Activated CD4-positive, CD25-positive, alpha-beta regulatory T cell treated with anti-CD3 and anti-CD28 coated beads, Interleukin-2, amount 50 U/mL, for 16 hours (primary cell): ENCODE measurements at places on chromosomes 13 and 19.

GRCh38 chr19:42108527-42109389, 23.5 kb downstream of the POU2F2 start:
- peak; percentile 76 for DNase-seq

GRCh38 chr13:35698911-35699576, 222.6 kb upstream of the MAB21L1 start:
- no peak for DNase-seq

DNA sequence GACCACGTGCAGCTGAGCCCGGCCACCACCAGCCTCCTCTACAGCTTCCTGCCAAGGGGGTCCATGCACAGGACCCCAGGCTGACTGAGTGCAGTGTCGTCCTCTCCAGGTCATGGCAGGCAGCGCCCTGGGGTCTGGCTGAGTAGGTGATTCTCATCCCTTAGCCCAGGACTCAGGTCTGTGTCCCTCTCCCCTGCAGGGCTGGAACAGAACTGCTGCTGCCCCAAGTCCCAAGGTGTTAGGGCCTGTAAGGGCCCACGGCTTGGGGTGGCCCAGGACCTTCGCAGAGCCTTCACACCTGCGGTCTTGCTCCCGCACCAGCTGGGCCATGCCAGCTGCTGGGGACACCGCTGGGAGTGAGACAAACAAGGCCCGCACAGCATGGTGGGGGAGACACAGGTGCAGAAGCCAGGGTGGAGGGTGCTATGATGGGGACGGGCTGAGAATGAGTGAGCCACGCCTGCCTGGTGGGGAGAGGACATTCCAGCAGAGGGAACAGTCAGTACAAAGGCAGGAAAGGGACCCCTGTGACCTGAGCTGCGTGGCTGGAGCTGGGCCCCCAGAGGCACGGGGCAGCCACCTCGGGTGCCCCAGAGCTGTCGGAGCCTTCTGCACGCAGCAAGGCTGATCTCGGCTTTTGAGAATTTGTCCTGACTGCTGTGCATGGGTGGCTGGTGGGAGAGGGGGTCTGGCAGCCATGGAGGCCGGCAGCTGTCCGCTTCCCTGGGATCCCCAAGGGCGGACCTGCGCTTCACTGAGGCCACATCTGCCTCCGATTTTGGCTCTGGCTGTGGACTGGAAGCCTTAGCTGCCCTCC, 11.9 kb downstream of the PLEKHF1 start:
- DNase-seq = no peak

GRCh38 chr19:2171349-2172145, 7.8 kb downstream of the DOT1L start:
- peak; percentile 65 for DNase-seq

- no peak for DNase-seq
Measured at GRCh38 chr13:77893066-77893465, 25.6 kb downstream of the EDNRB start.

DNA sequence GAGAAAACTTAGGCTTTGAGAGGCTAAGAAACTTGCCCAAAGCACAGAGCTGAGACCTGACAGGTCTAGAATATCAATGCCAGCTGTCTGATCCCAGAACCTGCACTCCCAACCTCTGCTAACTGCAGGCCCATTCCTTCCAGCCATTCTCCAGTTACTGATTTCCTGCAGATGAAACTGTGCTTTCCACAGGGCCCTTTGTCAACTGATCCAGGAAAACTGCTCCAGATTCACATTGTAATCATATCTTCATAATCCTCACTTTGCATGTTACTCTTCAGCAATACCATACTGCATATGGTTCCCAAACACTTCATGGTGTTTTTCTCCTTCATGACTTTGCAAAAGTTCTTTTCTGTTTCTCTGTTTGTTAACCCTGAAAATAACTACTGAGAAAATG, 100.6 kb downstream of the RAP2A start:
- DNase-seq = no peak

DNA sequence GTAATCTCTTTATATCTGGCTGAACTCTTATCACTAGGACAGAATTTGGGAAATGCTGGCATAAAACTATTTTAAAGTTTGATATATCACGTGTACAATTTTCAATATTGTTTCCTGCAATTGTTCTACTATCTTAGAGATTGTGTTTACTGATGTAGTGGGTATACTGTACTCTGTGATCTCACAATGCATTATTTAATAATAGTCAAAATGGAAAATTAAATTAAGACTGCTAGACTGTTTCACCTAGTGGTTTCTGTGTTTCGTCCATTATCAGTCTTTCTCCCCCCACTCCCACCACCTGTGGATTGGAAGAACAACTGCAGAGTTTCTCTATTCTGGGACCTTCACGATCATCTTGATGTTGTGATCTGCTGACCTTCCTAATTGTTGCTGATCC, 449.2 kb upstream of the SLC10A2 start:
- DNase-seq = no peak

- DNase-seq = no peak
Measured at GRCh38 chr13:24927810-24928404, 163.9 kb downstream of the RNF17 start.

- DNase-seq = no peak
Measured at GRCh38 chr13:73088332-73088935, 29.6 kb downstream of the KLF5 start.

- no peak for DNase-seq
Measured at GRCh38 chr13:82687884-82688283, 1194.4 kb downstream of the SLITRK1 start.
